Muscle of arm (tissue), 14 donors: ENCODE measurements at places on chromosomes 5 and 9.

DNA sequence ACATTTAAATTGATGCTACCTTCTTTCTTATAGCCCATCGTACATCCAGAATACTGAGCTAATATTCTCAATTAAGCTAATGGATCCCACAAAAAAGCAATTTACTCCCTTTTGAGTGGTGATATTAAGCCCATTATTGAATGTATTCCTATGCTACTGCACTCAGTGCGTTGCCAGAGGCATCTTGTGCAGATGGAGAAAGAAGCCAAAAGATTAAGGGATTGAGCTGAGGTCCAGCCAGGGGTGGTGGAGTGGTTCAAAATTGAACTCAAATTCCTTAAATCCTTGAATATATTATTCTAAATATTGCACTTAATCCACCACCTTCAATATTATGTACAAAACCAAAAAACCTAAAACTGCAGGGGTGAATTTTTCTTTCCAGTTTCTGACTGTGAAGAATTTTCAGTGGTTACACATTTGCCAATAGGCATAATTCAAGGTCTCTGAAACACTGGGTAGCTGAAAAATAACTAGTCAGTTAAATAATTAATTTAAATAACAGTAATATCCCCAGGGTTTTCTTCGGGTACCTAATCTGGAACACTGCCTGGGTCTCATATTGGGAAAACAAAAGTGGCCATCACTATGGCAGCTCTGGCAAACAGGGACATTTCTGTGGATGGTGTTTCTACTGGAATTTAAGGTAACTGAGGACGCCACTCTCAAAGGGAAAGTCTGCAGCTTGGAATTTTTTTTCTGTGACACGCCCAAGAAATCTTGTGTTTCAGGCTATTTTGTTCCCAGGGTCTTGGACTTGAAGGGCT lies 6.2 kb upstream of the LIFR start:
- no peak for DNase-seq

DNA sequence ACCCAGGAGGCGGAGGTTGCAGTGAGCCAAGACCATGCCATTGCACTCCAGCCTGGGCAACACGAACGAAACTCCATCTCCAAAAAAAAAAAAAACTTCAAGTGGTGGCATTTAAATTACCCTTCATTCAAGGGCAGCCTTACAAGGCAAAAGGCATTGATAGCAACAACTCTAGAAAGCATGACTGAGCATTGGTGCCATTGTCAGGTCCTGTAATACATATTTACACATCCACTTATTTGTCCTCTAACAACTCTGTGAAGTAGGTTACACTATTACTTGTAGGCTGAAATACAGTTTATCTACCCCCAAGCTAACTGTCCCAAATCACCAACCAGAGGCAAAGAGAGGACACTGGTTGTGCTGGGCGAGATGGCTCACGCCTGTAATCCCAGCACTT lies 52.7 kb upstream of the LARP1 start:
- DNase-seq, result no peak

GRCh38 chr9:7137040-7137439 lies 379.3 kb downstream of the KDM4C start:
- DNase-seq, result no peak

- no peak for DNase-seq
These were observed 152.9 kb upstream of the SLC28A3 start for GRCh38 chr9:84493284-84493947.
